Caco-2 (cell line): ENCODE measurements at places on chromosomes 2 and 18.

DNA sequence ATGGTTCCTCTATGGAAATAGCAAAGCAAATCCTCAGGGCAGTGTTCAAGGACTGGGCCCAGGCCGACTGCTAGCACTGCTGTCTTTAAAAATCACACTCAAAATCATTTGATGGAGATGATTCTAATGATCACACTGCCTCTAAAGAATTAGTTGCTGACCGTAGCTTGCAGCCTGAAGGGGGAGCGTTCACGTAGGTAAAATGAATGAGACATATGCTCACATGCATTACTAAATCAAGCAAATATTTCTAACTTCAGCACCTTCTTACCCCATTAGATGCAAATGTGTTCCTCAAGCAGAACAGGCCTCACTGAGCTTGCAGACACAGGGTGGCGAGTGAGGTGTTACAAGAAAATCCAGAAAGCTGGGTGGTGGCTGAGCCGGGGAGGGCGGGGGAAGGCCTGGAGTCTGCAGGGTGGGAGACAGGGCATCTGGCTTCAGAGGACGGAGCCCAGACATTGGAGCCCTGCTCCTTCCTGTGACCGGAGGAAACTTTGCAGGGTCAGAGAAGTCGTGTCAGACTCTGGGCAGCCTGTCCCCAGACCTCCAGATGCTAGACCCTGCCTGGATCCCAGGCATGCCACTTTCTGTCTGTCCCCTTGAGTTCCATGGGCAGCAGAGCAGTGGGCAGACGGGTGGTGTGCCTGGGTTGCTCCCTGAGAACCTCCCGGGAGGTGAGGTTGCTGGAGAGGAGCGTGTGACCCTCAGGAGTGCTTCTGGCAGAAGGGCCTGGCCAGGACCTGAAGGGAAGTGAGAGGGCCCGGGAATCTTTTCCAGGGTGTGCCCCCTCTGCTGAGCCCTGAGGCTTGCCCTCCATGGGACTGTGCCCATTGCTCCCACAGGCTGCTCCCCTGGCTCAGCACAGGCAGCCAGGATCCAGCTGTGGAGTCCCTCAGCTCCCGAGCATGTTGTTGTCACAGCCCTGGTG lies 7.1 kb upstream of the NPPC start:
- no peak for DNase-seq

GRCh38 chr2:232422051-232422450 lies 15.4 kb downstream of the ALPG start:
- DNase-seq, result no peak

DNA sequence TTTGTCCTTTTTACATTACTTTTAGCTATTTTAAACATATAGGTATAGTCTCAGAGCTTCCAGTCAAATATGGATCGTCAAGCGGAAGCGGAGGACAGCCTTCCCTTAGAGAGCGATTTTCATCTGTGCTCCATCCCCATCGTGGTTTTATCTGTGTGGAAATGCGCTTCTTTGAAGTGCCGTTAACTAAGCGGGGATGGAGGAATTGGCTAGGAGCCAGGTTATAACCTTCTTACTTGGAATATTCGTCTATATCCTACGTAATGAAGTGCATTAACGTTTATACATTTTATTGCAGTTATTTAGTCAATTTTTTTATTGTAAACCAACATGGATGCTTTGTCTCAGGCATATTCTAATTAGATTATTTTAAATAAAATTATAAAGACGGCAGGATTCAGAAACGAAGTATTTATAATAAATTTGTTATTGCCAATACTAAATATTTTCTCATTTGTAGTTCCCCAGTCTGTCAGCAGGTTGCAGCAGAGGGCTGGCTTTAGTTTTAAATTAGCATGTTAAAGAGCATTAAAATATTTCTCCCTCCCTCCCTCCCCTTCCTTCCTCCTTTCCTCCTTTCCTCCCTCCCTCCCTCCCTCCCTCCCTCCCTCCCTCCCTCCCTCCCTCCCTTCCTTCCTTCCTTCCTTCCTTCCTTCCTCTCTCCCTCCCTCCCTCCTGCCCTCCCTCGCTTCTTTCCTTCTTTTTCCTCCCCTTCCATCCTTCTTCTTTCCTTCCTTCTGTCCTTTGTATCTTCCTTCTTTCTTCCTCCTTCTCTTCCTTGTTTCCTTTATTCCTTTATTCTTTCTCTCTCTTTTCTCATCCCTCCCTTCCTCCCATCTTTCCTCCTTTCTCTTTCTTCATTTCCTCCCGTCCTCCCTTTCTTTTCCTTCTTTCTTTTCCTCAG lies 80.6 kb upstream of the DOCK10 start:
- DNase-seq, result no peak

- DNase-seq, result no peak
Observed at GRCh38 chr2:153710128-153710527, 161.6 kb upstream of the GALNT13 start.

DNA sequence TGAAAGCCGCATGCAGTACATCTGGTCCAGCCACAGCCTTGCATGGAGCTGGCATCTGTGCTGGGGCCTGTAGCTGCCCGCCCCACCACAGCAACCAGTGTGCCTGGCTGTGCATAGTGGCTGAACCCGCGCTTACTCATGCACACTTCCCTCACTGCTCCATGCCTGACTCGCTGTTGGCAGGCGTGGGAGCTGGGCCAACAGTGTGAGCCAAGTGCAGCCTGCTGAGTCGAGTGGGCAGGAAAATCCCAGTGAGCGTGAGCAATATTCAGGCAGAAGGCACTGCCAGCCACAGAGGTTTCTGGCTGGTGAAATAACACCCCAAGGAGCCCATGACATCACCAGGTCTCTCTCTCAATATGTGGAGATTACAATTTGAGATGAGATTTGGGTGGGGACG lies 1674.1 kb upstream of the TMEFF2 start:
- DNase-seq, result no peak

GRCh38 chr2:10787176-10787968 lies 25.2 kb downstream of the PDIA6 start:
- no peak for DNase-seq

DNA sequence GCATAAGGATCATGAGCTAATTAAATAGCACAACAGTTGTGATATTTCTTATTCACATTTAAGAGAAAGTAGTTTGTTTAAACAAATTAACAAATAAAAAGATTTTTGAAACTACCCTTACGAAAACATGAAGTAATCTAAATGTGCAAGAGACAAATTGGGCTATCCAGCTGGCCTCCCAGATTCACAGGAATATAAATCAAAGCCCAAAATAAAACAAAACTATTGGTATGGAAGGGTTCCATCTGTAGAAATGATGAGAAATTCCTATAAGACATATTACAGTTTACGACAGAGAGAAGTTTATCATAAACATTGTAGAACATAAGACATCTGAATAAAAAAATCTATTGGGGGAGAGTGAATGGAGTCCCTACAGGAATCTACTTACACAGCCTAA lies 1125.1 kb downstream of the TDRD15 start:
- DNase-seq, result no peak

DNA sequence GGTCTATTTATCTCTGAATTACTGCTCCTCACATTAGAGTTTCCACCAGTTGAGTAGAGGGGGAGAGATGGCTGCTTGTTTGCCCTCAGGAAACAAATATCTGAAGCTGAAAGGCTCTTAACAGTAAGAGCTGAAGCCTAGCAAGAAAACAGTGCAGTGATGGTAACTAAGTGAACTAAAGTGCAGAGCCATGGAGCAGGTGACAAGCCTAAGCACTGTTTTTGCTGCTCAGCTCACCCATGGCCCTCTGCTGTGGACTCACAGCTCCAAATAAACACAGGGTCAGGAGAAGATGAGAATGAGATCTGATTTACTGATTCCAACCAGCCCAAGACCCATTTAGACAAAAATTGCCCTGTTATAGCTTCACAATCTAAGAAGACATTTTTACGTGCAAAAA lies 118.4 kb downstream of the ETAA1 start:
- DNase-seq, result no peak

DNA sequence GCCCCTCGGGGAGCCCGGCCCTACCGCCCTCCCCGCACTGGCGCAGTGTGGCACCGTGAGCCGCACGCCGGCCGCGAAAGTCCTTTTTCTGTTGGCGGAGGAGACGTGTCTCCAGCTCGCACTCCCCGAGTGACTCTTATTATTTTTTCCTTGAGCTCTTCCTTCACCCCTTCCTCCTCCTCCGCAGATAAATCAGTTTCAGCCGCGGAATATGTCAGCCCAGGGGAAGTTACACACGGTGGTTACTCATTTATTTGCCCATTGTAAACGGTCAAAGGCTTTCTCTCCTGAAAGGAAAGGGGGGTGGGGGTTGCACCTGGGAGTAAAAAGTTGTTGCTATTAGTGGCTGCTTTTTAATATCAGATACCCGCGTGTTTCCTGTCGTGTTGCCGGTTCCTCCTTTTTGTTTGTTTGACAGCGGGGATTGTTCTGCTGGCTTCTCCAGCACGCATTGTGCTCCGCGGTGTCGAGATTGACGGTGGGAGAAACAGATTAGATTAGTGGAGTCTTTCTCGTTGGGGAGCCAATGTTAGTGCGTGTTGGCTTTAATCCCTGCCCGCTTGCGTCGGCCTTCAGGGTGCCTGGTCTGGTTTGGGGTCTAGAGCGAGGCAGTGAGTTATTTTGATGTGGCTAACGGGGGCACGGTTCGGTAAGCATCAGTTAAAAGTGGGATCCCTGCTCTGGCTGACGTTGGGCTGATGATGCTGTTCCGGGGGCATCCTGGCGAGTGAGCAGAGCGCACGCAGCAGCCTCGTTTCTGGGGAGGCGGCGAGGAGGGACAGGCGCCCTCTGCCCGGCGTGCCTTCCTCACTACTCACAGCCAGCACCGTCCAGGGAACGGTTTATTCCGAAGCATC lies 1.6 kb downstream of the CRIM1 start:
- no peak for DNase-seq
